ENCODE measurements at places on chromosomes 11 and 22.

- no peak for DNase-seq
These were observed 215.5 kb downstream of the TTC28 start for GRCh38 chr22:28464127-28464526.

DNA sequence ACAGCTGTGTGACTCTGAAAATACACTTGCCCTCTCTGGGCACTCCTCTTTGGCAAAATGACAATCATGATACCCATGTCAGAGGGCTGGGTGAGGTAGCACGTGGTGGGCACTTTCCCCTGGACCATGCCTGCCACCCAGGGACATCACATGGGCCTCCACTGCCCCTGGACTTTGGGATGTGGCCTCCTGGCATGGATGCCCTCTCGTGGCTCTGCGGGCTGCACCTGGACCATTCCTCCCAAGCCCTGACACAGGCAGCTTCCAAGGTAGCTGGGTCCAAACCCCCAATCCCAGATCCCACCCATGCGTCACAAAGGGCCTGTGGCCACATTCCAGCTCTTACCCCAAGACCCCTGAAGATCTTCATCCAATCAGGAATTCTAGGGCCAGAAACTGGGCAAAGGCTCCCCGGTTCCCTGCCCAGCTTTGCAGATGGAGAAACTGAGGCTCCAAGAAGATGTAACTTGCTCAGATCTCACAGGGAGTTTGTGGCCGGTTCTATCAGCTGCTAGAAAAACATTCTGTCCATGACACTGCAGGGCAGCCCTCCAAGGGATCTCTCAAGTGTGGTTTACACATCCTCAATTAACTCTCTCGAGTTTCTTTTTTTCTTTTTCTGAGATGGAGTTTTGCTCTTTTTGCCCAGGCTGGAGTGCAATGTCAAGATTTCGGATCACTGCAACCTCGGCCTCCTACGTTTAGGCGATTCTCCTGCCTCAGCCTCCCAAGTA, 35.4 kb upstream of the CYB5R3 start:
- DNase-seq = no peak

DNA sequence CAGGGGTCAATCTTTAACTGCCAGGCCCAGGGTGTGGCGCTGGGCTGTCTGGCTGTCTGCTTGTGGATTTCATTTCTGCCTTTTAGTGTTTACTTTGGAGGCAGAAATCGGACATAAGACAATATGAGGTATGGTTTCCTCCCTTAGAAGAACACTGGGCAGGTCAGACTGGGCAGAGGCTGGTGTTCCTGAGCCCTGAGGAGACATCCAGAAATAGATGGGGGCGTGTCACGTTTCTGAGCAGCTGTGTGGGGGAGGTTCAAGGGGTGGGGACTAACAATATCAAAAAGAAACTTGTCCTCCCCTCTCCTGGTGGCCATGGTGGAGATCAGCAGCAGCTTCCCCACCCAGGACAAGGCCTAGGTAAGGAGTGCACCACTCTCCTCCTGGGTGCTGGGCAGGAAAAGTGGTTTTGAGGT, at the start of gene ART1:
Gene ART1, plus strand, starts transcription at position 312 of the 419 bp plus-strand sequence. CDS start 14,086 bp downstream, outside the sequence.
- no peak for DNase-seq

DNA sequence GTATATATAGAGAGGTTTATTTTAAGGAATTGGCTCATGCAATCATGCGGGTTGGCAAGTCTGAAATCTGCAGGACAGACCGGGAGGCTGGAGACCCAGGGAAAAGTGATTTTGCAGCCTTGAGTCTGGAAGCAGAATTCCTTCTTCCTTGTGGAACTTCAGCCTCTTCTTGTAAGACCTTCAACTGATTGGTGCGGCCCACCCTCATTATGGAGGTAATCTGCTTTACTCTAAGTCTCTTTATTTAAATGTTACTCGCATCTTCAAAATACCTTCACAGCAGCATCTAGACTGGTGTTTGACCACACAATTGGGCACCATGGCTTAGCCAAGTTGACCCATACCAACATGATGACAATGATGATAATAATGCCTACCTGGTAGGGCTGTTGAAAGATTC, 17.8 kb downstream of the MB start:
- no peak for DNase-seq

DNA sequence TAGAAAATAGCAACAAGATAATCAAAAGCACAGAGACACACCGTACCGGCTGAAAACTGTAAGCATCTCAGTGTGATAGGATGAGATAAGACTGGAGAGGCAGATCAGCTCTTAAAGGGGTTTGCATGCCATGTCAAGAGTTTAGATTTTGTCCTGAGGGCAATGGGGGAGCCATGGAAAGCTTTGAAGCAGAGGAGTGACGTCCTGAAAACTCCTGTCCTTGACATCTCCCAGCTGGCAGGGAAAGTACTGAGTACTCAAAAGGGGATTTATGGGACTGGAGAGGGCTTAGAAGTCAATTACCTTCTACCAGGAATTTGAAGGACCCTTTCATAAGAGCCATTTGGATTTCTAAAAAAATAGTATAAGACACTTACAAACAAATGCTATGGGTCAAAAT, 420.5 kb upstream of the NARS2 start:
- DNase-seq = no peak

DNA sequence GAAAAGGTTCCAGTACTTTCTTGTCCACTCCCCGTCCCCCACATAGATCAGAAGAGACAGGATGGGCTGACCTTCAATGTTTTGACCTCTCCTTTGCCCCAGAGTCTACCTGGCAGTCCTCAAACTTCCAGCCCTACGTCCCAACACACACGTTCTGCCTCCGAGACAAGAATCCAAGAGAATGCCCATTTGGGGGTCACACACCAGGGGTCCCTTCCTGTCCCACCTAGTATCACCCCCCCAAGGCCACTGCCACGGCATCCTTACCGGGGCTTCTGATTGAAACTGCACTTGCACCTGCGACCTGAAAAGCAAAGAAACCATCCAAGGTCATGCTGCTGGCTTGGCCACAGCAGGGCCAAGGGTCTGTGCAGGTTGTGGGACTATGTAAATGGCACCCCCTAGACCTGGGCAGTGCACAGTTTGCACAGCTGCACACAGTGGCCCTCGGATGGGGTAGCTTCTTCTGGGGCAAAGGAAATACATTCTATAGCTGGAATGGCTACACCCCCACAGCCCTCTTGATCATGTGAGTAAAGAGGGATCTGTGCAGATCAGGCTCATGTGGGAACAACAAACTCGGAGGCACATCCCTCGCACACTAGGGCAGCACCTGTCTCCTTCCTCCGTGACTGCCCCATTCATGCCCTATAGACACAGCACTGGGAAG, 16.5 kb upstream of the FXYD2 start:
- no peak for DNase-seq

DNA sequence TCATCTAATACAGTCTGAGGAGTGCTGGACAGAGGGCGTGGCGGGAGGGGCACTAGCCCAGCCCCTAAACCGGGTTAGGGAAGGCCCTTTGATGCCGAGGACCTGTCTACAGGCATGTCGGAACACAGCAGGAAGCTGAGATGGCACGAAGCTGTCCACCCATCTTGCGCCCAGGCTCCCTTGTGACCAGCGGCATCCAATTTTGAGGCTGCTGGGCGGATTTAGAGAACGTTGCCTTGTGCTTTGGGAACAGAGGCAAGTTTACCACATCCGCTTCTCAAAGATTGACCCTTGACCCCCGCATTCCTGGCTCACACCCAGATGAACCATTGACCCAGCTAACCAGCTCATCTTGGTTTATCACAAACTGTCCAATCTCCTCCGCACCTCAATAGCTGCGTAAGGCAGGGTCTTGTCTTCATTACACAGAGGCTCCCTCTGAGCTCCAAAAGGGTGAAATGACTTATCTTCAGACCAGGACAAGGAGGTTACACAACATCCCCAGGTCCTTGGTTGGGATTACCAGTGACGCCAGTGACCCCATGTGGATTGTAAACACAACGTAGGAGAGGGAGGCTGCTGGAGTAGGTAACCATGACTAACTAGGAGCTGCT, 4.5 kb downstream of the FAM83F start:
- no peak for DNase-seq

GRCh38 chr11:60988658-60989057, 17.2 kb downstream of the CD6 start:
- DNase-seq = no peak

Measured in stimulated activated CD4-positive, alpha-beta T cell treated with anti-CD3 and anti-CD28 coated beads, Interleukin-1b, Interleukin-23, amount 100 ng/mL, for 24 hours (primary cell).